Panc1 (cell line): ENCODE measurements at places on chromosomes 5 and 9. TPM values are rescaled to one million over a fixed set of nuclear protein-coding genes. Genes with fewer than 3 reads are reported as not detected.

The TMEM252 gene
- not detected for total RNA-seq

The IFNK gene
- total RNA-seq, result not detected

The ASPN gene
- total RNA-seq, result not detected

The OTULINL gene
- 1.8 TPM for total RNA-seq

The BAAT gene
- total RNA-seq, result 0.08 TPM

The FGF18 gene
- 1.7 TPM for total RNA-seq

The CTSV gene
- total RNA-seq, result 27.1 TPM

The LIX1 gene
- total RNA-seq, result not detected

The NACC2 gene
- total RNA-seq, result 62.0 TPM

The SPINK4 gene
- total RNA-seq, result not detected

The SLC34A3 gene
- not detected for total RNA-seq

The PTGES gene
- total RNA-seq, result 1.1 TPM

The MYMK gene
- not detected for total RNA-seq

The ABO gene
- total RNA-seq, result 0.10 TPM

The C9orf50 gene
- total RNA-seq, result not detected

The ROR2 gene
- 5.9 TPM for total RNA-seq

The BARHL1 gene
- not detected for total RNA-seq

The ASTN2 gene
- total RNA-seq, result 3.9 TPM

The MOCS2 gene
- 39.5 TPM for total RNA-seq

The FOXD4 gene
- 0.23 TPM for total RNA-seq

The OR1Q1 gene
- not detected for total RNA-seq

The SPATA31D4 gene
- not detected for total RNA-seq

The TRPM6 gene
- total RNA-seq, result 0.05 TPM

The ACTBL2 gene
- total RNA-seq, result not detected

The S1PR3 gene
- total RNA-seq, result 8.1 TPM

The AIF1L gene
- total RNA-seq, result 6.0 TPM

The FCN2 gene
- not detected for total RNA-seq

The FAM153A gene
- not detected for total RNA-seq

The CDC20B gene
- total RNA-seq, result 0.08 TPM

The ITGA1 gene
- total RNA-seq, result 1.6 TPM

The DND1 gene
- total RNA-seq, result 1.8 TPM

The PCDHGA8 gene
- total RNA-seq, result 0.18 TPM

The PCDHB7 gene
- 1.3 TPM for total RNA-seq

The PCDHGA9 gene
- total RNA-seq, result 0.15 TPM

The TRIM14 gene
- 9.7 TPM for total RNA-seq

The TAF1L gene
- not detected for total RNA-seq

The HK3 gene
- total RNA-seq, result not detected

The LIFR gene
- total RNA-seq, result 91.3 TPM

The ANKH gene
- 11.2 TPM for total RNA-seq

The GABRP gene
- not detected for total RNA-seq

The YIPF5 gene
- total RNA-seq, result 43.4 TPM

The TMEM215 gene
- not detected for total RNA-seq

The NAIP gene
- total RNA-seq, result 8.0 TPM

The IL7R gene
- total RNA-seq, result 0.90 TPM

The TAF11L9 gene
- total RNA-seq, result not detected

The TRIM32 gene
- total RNA-seq, result 20.2 TPM

The FLT4 gene
- 0.44 TPM for total RNA-seq

The ACTL7B gene
- total RNA-seq, result not detected

The TAF11L10 gene
- total RNA-seq, result not detected

The ICE1 gene
- total RNA-seq, result 38.3 TPM

The C9 gene
- 0.05 TPM for total RNA-seq
